Left kidney (tissue), 8 donors: ENCODE measurements at places on chromosomes 2 and 18.
A peak's percentile ranks its signal among the peaks of the same experiment; 100 is the strongest.

DNA sequence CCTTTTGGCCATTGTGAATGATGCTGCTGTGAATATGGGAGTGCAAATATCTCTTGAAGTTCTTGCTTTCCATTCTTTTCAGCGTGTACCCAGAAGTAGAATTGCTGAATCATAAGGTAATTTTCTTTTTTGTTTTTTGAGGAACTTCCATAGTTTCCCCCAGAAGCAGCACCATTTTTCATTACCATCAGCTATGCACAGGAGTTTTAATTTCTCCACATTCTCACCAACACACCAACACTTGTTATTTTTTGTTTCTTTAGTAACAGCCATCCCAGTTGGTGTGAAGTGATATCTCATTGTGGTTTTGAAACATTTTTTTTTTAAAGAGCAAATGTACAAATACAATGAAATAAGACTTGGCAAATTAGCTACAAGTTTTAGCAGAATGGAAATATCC is 21.3 kb downstream of the POU3F3 start:
- no peak for DNase-seq

DNA sequence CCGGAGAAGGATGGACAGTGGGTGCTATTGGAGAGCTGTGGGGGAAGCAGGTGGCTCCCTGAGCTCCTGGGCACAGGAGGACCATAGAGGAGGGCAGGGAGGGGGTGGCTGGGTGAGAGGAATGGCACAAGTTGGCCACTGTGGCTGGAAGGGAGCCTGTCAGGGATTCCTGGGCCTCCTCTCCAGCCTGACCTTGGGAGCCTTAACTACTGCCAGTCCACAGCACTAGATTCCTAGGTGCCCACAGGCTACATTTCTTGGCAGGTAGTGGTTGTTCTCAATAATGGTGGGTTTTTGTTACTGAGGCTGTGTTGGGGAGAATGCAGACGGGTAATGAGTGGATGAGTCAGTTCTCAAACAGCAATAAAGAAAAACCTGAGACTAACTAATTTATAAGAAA is 26.0 kb downstream of the EFHD1 start:
- no peak for DNase-seq

GRCh38 chr2:624551-625347 is 52.5 kb downstream of the TMEM18 start:
- DNase-seq = no peak

- no peak for DNase-seq
Measured at GRCh38 chr2:88658326-88658725, 31.1 kb upstream of the EIF2AK3 start.

DNA sequence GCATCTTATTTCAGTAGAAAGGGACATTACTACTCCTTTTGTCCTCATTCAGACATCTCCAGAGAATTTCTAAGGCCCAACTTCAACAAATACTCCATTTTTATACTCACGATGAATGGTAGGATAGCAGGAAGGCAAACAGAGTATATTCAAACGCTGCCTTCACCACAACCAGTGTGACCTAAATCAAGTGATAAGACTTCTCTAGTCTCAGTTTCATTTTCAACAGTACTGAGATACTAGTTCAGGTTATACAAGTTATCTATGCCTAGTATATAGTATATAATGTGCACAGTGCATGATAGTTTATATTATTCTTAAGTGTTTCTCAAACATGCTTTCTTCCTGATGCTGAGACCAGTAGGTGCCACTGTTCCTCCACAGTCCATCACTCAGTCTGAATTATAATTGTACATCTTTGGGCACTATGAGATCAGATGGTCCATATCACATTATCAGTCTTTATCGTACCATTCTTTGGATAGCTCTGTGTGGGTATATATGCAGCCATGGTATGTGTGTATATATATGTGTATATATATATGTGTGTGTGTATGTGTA is 66.3 kb upstream of the RPE start:
- DNase-seq = no peak

DNA sequence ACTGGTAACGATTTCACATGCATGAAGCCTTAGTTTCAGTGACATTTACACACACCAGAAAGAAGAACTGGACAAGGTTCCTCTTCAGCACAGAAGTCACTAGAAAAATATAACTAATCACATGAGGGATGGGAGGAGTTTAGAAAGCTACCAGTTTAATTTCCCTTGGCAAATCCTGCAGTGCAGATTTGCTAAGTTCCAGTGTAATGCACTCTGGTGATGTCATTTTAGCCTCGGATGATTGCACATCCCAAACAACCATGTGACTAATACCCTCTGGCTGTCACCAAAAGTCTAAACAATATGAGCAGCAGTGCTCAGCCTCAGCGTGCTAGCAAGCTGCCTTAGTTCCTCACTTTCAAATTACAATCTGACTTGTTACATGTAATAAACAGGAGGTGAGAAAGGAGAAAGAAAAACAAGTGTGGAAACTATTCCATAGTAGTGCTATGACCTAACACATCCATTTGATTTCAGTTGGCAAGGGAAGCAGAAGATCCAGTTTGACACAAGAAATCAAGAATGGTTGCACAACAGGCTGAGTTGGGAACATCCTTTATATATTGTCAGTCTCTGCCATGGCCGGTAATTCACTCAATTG is 35.3 kb upstream of the PPP1CB start:
- peak; percentile 86 for DNase-seq

DNA sequence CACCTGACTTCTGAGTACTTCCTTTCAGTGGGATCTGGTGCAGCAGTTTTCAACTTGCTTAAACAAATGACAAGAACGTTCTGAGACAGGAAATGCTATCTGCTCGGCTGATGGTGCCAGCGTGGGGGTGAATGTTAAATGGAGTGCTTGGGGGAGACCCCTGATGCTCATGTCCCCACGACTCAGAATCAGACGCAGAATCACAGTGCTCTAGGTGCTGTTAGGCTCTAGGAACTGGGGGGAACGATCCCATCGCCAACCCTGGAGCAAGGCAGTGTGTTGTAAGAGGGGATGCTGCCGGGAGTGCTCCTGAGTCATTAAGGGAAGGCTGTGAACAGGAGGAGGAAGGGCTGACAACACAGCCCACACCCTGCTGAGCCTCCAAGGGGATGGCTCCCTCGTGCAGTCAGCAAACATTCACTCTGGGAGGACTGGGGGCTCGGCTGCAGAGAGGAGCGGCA is 34.1 kb upstream of the KCNF1 start:
- no peak for DNase-seq

- DNase-seq = no peak
Measured at GRCh38 chr2:160061944-160062291, 497 bp downstream of the PLA2R1 start.

GRCh38 chr2:11705063-11705462 is 35.1 kb upstream of the NTSR2 start:
- no peak for DNase-seq

- DNase-seq = peak; percentile 62
Measured at GRCh38 chr2:127208313-127208712, 11.8 kb downstream of the CYP27C1 start.

DNA sequence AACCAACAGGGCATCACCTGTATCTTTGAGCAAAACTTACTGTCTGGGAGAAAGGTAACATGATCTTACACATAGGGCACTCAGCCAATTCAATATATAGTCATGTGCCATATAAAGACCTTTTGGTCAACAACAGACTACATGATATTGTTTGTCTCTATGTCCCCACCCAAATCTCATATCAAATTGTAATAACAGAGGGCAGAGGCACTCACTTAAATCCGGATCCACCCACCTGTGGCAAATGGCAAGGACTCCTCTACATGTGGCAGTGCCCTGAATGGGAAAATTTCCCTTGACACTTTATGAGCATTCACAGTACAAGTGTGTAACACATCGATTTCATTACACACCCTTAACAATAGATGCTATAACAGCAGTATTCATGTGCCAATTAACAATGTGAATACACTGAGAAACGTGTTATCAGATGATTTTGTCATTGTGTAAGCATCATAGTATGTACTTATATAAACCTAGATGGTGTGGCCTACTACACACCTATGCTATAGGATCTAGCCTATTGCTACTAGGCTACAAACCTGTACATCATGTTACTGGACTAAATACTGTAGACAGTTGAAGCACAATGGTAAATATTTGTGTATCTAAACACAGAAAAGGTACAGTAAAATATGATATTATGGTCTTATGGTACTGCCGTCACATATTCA is 64.2 kb downstream of the STRADB start:
- no peak for DNase-seq

DNA sequence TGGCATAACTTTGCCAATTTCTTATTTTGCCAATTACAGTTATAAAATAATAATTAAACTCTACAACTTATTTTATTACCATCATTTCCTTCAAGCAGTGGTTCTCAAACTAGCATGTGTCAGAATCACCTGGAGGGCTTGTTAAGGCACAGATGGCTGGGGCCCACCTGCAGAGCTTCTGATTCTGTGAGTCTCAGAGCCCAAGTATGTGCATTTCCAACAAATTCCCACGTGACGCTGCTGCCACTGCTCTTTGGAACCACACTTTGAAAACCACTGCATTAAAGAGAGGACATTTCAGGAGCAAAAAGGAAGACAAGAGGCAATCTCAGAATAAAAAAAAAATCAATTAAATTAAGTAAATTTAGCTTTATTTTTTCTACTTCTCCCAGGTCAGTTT is 94.0 kb upstream of the HNRNPA3 start:
- DNase-seq = no peak

DNA sequence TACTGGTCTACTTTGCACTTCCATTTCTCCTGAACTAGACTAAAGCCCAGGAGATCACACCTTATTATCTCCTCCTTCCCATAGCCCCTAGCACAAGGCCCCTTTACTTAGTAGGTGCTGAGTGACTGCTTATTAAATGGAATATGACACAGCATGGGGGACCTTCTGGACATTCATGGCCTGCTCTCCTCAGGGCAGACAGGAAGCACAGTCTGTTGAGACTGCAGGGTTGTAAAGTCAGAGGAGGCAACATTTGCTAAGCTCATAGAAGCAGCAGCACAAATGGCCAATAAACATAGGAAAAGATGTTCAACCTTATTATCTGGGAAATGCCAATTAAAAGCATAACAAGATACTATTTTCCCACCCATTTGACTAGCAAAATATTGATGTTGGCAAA is 75.3 kb downstream of the DNMT3A start:
- no peak for DNase-seq

- peak; percentile 61 for DNase-seq
Measured at GRCh38 chr2:241272303-241273209, 42.9 kb downstream of the HDLBP start.

- DNase-seq = no peak
Measured at GRCh38 chr2:43429369-43429768, 166.5 kb downstream of the THADA start.

GRCh38 chr2:1750933-1751766 is 6.8 kb upstream of the PXDN start:
- DNase-seq = no peak

- DNase-seq = no peak
Measured at GRCh38 chr2:217334561-217334960, 474.7 kb upstream of the TNP1 start.

GRCh38 chr2:23926290-23926749 is 603 bp downstream of the ATAD2B start:
- peak; percentile 55 for DNase-seq

- DNase-seq = no peak
Measured at GRCh38 chr2:148888986-148889385, 14.0 kb downstream of the KIF5C start.

- no peak for DNase-seq
Measured at GRCh38 chr18:48521723-48522122, 17.1 kb upstream of the CTIF start.
